ENCODE measurements at places on chromosomes 3 and 15.

DNA sequence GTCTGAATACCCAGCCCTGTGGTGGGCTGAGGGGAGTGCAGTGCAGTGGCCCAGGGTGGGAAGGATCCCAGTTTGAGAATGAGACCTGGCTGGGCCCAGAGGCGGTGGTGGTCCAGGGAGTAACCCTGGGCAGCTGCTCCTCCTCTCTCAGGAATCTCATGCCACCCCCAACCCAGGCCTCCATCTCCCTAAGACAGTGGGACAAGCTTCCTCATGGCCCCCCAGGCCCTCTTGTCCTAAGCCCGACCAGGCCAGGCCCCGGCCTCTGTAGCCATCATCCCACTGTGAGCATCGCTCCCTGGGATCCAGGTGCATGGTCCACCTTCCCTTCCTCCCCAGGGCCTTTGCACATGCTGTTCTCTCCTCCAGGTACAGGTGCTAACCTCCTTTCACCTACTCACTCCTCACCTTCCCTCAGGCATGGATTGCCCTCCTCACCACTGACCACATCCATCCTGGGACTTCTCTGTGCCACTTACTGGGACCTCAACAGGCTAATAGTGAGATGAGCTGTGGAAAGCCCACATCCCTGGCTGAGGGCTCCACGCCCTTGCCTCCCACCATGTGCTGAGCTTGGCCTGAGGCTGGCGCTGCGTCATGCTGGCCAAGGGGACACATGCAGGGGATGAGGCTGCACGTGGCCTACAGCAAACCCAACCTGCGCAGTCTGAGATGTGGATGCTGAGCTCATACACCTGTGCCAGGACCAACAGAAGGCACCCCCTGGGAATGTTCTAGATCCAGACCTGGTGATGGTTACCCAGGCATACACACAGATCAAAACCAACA lies 9.9 kb downstream of the CHDH start:
- no peak for DNase-seq

- no peak for DNase-seq
These were observed 220.9 kb upstream of the TRIM42 start for GRCh38 chr3:140456974-140457373.

- DNase-seq, result no peak
These were observed 62.2 kb downstream of the CASR start for GRCh38 chr3:122245513-122246174.

GRCh38 chr3:11053926-11054503 lies 61.5 kb downstream of the SLC6A1 start:
- no peak for DNase-seq

DNA sequence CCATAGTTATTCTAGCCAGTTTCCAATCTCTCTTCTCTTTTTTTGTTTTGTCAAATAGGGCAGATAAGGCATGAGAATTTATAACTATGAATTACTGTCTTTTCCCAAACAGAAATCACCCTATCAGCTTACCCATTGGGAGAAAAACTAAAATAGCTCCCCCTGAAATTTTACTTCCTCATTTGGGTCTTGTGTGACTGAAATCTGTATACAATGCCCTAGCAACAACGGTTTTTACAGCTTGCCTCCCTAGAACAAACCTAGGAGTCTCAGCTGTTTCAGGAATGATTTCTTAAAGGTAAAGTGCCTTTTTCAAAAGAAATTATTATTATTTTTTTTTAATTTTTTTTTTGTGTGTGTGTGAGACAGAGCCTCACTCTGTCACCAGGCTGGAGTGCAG lies 56.8 kb downstream of the CD86 start:
- DNase-seq, result no peak

DNA sequence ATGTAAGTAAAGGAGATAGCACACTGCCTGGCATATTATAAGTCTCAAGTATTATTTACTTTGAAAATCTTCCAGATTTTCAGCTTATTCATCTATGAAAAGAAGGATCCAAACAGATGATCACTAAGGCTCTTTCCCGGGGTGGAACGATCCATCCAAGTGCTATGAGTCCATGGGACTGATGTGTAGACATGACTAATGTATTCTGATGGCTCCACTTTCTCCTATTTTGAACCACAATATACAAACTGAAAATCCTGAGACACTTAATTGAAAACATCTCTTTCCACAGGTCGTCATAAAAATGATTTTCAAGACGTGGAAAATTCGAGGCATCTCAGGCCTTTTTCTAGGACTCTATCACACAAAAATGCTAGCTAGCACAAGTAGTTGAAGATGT lies 33.4 kb upstream of the CHRM5 start:
- no peak for DNase-seq

- no peak for DNase-seq
These were observed 133.1 kb upstream of the ABHD17C start for GRCh38 chr15:80562033-80562432.

- DNase-seq, result no peak
These were observed 60.8 kb downstream of the ATP13A5 start for GRCh38 chr3:193317682-193318300.

DNA sequence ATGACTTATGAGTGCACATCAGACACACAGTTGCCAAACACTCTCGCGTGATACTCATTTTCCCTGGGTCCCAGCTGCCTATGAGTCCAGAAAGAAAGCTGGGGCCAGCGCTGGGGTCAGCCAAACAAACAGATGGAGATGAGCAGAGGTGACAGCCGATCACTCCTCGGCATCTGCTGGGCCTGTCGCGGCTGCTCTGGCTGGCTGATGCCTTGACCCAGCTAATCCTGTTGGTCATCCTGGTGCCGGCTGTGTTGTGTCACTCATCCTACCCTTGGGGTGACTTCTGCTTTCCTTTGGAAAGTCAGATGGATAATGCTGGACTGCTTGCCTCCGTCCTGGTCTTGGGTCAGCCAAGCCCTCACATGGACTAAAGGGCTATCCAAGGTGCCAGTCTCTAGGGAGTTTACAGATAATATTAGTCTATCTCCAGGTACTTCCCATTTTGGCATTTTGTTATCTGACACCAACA lies 105.3 kb upstream of the PDZRN3 start:
- no peak for DNase-seq

DNA sequence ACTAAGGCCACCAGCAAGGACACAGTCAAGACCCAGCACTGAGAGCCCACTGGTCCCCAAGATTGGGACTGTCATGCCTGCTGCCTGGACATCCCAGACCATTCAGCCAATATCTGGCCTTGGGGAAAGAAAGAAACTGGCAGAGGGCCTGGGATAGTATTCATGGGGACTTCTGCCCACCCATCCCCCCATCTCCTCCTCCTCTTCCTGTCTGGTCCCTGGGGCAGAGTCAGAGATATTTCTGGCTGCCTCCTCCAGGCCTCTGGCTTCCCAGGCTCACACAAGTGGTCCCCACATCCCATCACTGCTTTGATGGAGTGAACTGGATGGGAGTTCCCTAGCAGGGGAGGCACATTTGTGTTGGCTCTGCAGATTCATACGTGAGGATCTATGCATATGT lies 4.2 kb upstream of the RASL12 start:
- DNase-seq, result no peak

- no peak for DNase-seq
These were observed 102.8 kb downstream of the CHSY1 start for GRCh38 chr15:101148881-101149664.

DNA sequence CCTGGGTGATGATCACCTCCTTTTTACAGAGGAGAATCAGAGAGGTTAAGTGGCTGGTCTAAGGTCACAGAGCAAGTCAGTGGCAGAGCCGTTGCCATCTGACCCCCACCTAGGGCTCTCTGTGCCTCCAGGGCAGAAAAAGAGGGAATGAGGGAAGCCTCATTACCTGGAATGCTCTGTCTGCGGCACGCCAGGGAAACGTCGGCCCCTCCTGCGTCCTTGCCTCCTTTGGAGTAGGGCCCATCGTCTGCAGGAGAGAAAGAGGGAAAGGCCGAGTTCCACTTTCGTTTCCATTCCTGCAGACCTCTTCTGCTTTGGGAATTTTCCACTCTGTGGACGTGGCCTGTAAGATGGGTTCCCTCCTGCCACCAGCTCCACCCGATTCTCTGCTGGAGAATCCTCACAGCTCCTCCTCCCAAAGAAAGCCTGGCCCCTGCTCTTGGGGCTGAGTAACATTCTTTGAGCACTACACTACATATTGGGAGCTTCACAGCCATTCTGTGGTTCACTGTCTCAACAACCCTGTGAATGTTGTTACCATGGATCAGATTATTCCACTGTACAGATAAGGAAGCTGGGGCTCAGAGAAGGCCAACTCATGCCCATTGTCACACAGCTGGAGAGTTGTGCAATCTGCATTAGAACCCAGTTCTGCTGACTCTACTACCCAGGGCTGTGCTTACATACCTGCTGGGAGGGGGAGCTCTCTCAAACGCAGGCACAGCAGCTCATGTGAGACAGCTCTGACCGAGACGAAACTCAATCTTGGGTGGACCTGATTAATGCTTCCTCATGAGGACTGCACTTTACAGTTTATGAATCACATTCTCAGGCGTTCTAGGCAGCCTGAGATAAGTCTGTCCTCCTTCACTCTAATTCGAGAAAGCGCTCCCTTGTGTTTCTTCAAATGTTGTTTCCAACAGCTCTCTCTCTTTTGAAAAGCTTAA lies 14.2 kb downstream of the GRIP2 start:
- peak; percentile 5 for DNase-seq

DNA sequence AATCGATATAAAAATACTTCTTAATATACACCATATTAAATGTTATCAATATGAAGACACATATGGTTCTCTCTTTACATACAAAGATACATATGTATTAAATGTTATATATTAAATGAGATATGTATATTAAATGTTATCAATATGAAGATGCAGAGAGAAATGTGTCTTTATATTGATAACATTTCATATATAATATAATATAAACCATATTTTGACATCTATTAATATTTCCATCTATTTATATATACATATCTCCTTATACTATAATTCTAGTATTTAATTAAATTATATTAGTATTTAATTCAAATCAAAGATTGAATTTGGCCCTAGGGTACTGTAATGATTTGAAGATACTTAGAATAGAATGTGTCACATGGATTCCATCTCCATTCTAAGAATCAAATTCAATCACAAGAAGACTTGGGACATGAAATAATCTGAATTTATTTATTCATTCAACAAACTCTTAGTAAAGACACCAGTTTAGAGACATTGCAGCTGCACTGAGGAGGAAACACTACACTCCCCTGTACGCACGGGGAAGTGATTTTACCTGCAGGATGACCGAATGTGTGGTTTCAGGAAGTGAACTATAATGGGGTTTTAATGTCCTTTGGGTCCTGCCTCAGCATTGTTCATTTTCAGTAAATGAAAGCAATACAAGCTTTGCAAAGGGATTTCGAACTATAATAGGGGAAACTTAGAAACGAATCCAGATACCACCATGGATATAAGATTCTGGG lies 365.1 kb downstream of the MECOM start:
- DNase-seq, result no peak

DNA sequence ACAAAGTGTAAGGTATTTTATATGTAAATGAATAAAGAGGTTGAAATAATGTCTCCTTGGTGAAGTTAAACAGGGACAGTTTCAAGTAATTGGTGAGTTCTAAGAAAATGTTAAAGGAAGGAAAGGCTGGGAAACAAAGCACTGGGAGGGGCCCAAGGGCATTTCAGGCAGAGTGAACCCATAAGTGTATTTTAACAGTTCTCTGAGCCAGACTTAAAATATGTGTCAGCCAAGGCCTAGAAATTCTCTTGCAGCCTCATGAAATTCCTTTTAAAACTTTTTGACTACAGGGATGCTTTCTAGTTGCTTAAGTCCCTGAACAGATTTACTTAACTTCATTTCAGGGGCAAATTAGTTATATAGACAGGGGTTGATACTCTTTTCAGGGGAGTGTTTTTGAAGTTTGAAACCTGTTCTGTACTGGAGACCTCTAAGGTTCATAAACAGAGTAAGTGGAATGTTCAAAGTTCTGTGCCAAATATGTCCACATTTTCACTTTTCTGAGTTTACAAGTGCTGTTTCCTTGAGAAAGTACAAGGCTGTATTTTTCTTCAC lies 77.6 kb downstream of the GALK2 start:
- DNase-seq, result no peak

GRCh38 chr3:64188810-64189560 lies 36.3 kb downstream of the PRICKLE2 start:
- DNase-seq, result peak; percentile 27

DNA sequence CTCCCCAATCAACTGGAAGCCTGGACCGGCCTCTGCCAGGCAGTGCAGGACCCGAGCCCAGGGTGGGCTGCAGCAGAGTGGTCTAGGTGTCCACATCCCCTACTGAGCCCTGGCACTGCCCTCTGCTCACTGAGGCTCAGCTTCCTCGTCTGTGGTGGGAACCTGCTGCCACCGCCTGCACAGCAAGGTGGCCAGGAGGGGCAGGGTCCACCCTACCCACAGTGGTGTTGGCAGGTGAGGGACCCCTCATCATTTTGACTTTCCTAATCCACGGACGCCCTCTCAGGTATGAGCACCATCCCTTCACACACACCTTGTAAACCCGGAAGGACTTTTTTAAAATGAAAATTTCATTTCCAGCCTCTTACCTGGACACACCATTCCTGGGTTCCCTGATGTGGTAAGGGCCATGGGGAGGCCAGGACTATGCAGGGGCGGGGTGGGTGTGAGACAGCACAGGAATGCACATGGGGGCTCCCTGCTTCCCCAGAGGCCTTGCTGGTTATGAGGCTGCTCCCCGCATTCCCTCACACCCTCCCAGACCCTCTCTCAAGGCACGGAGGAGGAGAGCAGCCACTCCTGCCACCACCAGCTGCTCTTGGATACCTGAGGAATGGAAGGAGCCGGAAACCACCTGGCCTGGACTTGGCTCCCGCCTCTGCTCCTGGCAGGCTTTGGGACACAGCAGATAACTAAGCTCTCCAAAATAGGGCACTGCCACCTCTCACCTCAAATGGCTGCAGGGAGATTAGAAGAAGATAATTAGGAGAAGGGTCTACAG lies 185.9 kb upstream of the TPM1 start:
- no peak for DNase-seq

GRCh38 chr3:71389911-71390573 lies 193.5 kb downstream of the FOXP1 start:
- no peak for DNase-seq

DNA sequence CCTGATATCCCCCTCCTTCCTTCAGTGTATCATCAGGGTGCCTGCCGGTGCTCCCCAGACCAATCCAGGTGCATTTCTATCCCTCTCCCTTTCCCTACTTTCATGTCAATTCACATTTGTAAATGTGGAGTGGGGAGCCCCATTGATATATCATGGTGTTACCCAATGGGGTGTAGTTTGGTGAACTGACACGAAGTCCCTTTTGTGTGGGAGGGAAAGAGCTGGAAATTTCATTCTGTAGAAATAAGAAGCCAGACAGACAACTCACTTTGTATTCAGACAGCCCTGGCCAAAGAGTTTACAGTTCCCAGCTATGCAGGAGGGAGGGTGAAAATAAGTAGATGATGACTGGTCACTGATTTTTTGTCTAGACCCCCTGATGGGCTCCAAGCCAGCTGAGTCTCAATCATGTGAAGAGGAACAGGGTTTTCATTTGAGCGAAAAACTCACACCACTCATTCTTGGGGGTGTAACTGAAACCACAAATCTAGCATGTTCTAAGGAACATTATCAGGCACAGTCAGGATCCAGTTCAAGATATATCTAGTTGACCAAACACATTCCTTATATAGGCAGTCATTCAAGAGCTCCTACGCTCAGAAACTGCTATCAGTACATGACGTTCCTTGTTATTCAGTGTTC lies 58.9 kb downstream of the LMCD1 start:
- DNase-seq, result no peak

Data from LoVo (cell line).